ENCODE measurements at places on chromosomes 2 and 18.

DNA sequence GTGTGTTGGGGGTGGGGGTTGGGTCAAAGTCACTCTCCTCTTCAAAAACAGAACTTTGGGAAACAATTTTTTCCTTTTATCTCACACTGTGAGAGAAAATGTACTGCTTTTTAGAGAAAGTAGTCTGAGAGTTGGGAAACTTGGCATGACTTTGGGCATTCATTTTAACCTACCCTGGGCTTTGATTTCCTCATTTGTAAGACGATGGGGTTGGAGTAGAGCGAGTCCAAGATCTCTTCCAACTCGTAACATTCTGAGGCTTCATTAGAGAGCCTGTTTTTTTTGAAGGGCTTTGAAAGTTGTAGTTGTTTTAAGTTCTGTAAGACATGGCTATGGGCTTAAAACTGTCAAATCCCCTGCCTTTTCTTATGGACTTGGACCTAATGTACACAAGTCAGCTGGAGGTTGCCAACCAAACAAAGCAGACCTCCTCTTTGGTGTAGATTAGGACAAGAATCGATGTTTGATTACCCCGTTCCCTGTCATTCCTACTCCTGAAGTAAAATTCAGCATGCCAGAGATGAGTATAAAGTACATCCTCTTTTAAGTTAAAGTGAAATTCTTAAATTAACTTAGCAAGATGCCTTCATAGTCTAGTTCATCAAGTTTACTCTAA lies 8.4 kb downstream of the PHLPP1 start:
- no peak for DNase-seq

DNA sequence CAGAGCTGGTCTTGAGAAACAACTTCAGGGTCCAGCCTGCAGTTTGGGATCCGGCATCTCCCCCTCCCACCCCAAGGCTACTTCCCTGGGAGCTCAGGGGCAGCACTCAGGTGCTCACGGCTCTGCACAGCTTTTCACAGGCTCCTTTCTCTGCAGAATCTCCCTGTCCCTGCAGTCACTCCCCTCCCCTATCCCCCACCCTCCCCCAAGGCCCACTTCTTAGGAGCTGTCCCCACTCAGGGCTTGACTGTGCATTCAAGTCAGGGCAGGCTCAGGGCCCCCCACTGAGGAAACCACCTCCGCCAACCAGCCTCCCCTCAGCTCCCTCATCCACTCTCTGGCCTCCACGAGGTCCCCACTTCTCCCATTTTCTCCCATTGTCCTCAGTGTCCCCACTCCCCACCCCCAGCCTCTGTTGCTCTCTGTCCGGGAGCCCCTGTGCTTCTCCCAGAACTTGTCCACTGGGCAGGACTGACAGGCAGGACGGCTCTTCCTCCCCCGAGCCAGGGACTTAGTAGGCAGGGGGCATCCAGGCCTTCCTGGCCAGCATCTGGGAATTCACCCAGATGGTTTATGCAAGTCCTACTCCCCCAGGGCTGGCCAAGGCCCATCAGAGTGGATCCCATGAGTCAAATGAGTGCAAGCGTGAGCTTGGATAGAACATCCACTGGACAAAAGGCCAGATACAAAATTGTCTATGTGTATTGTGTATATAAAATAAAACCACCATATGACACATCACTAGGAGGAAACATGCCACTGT lies 7.6 kb downstream of the NMUR1 start:
- DNase-seq: no peak

DNA sequence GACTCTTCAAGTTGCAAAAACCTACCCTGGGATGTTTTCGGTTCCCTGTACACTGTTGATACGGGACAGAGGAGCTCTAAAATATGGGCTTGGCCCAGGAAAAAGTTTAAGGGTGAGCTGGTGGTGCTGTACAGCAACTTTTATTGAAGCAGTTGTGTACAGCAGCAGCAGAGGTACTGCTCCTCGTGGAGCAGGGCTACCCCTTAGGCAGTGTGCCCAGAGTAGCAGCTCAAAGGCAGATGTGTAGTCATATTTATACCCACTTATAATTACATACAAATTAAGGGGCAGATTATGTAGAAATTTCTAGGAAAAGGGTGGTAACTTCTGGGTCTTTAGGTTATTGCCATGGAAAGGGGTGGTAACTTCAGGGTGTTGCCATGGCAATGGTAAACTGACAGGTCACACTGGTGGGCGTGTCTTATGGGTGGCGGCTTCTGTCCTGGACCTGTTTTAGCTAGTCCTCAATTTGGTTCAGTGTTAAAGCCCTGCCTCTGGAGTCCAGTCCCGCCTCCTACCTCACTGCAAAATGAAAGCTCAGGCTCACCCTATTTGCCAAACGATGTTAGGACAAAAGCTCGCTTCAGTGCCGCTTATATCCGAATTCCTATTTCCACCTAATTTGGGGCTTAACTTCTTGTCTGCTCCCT lies 203.2 kb downstream of the ETAA1 start:
- peak; percentile 58 for DNase-seq

- no peak for DNase-seq
These were observed 83.9 kb downstream of the RPE start for GRCh38 chr2:210086292-210086691.

DNA sequence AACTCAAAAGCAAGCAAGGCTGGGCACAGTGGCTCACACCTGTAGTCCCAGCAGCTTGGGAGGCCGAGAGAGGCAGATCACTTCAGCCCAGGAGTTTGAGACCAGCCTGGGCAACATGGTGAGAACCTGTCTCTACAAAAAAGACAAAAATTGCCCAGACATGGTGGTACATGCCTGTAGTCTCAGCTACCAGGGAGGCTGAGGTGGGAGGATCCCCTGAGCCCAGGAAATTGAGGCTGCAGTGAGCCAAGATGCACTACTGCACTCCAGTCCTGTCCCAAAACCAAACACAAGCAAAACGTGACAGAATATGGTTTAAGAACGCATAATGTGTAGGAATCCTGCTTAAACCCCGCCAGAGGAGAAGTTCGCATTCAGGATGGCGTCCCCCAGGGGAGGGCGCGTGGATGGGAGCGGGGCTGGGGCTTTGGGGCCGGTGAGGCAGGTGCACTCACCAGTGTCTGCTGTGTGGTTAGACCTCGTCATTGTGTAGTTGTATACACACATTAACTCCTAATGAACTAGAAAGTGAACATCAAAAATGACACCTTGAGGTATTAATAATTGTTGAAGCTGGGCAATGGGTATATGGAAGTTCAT lies 5.4 kb downstream of the COLEC11 start:
- DNase-seq: peak; percentile 36

- DNase-seq: no peak
These were observed 110.5 kb downstream of the KLF7 start for GRCh38 chr2:207055257-207055656.

DNA sequence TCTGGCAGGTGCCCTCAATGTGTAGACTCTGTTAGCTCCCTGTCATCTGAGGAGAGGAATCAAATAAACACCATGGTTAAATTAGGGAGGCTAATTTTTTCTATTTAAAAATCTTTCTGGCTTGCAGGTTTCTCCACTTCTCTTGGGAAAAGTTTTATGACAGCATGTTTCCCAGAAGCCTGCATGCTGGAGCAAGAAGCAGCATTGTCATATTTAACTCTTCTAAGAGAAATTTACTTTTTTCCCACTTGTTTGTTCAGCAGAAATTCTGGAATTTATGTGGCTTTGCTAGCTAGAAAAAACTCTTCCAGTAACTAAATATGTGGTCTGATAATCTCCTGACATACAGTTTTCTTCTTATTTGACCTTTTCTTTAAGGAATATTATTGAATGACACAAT lies 230.5 kb downstream of the PARD3B start:
- DNase-seq: no peak

- peak; percentile 63 for DNase-seq
These were observed 2.5 kb downstream of the CHN1 start for GRCh38 chr2:175002547-175003274.

- peak; percentile 60 for DNase-seq
These were observed 500.9 kb upstream of the DSEL start for GRCh38 chr18:68017385-68017784.

DNA sequence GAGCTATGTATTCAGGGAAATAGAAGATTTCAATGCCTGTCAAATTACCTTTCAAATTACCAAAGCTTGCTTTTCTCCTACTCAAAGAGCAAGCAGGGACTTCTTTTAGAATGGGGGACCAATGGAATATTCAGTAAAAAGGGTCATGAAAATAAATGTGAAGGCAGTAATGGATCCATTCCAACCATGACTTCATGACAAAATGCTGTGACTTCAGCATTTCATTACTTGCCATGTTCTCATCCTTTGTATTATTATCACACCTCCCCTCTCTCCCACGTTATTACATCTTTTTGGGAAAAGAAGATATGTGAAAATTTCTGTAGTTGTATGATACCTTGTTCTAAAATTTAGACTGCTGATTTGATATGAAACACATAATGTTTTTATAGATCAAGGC lies 864.0 kb upstream of the FSHR start:
- DNase-seq: no peak

- DNase-seq: no peak
These were observed 19.5 kb downstream of the INPP4A start for GRCh38 chr2:98463988-98464771.

- DNase-seq: peak; percentile 89
These were observed at the start of gene SULT1C4 for GRCh38 chr2:108377815-108378630. TSS of gene SULT1C4 (plus strand) at chr2:108377954. CDS start at chr2:108378338, 384 bp downstream.

DNA sequence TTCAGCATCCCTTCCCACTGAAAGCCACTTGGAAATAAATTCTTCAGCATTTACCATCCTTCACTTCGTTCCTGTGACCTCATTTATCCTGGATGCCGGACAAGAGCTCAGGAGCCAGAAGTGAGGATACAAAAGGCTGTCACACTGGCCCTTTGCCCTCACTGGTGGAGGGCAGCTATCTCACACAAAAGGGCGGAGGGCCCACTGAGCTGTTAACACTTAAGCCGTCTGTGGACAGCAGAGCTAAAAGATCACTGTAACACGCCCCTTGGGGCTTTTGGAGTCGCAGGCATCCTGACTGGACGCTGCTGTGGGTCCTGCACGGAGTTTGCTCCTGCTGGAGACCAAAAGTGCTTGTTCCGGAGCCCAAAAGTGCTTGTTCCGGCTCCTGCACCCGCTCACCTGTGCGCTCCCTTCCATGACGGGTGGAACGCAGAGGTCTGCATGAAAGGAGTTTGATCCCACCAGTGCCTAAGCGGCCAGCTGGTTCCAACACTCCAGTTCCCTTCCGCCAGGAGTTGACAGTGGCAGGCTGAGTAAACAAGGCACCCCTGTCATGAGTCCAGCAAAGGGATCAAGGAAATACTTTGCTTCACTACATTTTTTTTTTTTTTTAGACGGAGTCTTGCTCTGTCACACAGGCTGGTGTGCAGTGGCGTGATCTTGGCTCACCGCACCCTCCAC lies 572.0 kb upstream of the LINC00305 start:
- DNase-seq: peak; percentile 55

DNA sequence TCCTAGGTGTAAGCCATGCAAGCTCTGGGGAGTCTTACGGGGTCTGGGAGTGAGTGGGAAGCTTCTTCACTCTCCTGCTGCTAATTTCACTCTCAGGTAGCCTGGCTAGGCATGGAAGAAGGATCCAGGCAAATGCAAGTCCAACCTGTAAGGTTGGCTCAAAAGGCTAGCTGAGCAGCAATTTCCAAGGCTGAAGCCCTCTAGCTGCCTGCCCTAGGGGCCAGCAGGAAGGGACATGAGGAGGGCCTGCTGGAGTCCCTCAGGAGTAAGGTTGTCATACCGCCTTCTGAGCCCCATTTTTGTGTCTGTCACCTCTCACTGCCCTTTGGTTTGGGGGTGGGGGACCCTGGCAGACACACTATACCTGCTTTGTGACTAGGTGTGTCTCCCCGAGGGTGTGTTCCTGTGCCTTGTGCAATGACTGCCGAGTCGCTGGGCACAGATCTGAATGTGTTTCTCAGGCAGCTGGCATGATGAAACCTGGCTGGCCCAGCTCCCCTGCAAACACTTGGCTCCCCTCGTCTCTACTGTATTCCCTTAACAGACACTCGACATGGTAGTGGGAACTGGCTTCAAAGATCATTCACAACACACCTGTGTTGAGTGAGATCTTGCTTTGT lies 123.9 kb upstream of the FAM136A start:
- no peak for DNase-seq

- DNase-seq: no peak
These were observed 209.5 kb downstream of the DYM start for GRCh38 chr18:49250816-49251388.

- DNase-seq: peak; percentile 18
These were observed 144.2 kb downstream of the COPS8 start for GRCh38 chr2:237229905-237230304.

DNA sequence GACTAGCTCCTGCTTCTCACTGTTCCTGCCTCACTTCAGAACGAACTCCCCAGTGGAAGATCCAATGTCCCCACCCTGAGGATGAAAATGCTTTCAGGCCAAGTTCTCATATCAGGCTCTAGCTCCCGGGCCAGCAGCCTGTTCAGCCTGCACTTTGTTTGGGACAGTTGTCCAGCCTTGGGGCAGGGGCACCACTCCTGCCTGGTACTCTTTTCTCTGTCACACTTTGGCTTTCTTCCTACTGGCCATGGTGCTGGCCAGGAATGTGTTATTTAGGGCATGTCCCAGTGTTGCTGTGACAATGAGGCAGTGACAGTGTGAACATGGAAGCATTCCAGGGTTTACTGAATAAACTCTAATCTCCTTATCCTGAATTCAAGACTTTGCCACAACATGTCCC lies 154.1 kb downstream of the GALNT14 start:
- DNase-seq: no peak

GRCh38 chr2:19503406-19503805 lies 145.0 kb upstream of the OSR1 start:
- DNase-seq: no peak

DNA sequence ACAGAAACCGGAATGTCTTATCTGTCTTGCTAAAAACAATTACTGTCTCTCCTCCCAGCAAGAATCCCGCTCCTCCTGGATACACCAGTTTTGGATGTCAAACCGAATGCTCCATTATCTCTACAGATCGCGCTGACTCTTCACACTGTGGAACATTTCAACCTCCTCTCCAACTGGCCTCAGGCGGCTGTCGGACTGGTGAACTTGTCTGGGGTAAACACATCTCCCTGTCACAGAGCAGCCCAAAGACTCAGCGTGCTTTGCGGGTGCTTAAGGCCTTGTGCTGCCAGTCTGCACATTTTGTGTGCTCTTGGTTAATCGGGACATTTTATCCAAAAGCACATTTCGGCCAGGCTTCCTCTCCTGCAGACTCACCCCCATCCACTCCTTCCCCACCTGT lies 173.1 kb downstream of the ICOS start:
- peak; percentile 87 for DNase-seq

- DNase-seq: no peak
These were observed 59.8 kb downstream of the MEMO1 start for GRCh38 chr2:31950946-31951562.

GRCh38 chr2:85680707-85681371 lies 12.8 kb upstream of the SFTPB start:
- DNase-seq: no peak

GRCh38 chr2:151762694-151763093 lies 28.4 kb upstream of the NEB start:
- no peak for DNase-seq

DNA sequence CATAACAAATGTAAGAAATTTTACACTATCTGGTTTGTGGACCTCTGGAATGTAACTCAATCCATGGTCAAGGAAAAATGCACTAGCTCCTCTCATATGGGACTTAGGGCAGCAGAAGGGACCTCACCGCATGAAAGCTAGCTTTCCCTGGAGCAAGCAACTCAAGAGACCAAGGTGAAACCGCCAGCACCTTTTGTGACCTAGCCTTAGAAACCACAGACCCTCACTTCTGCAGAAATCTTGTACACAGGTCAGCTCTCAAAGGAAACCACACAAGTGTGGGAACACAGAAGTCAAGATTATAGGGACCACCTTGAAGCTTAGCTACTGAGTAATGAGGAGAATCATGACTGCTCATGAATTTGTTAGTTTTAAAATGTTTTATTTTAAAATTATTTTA lies 222.5 kb downstream of the DLGAP1 start:
- no peak for DNase-seq

Data from islet precursor cell (in vitro differentiated cells).